SW480 (cell line): ENCODE measurements at places on chromosomes 13 and 19.

- DNase-seq, result no peak
Measured at GRCh38 chr13:54750521-54750920, 1721.9 kb downstream of the OLFM4 start.

- no peak for DNase-seq
Measured at GRCh38 chr13:33743438-33744368, 74.2 kb upstream of the RFC3 start.

- DNase-seq, result no peak
Measured at GRCh38 chr13:84126671-84127171, 244.4 kb upstream of the SLITRK1 start.

GRCh38 chr13:45196096-45196495 is 4.7 kb downstream of the KCTD4 start:
- DNase-seq, result no peak

- no peak for DNase-seq
Measured at GRCh38 chr19:55696301-55697068, 21.5 kb downstream of the EPN1 start.

- DNase-seq, result no peak
Measured at GRCh38 chr13:108226184-108226583, 8.0 kb downstream of the ABHD13 start.

DNA sequence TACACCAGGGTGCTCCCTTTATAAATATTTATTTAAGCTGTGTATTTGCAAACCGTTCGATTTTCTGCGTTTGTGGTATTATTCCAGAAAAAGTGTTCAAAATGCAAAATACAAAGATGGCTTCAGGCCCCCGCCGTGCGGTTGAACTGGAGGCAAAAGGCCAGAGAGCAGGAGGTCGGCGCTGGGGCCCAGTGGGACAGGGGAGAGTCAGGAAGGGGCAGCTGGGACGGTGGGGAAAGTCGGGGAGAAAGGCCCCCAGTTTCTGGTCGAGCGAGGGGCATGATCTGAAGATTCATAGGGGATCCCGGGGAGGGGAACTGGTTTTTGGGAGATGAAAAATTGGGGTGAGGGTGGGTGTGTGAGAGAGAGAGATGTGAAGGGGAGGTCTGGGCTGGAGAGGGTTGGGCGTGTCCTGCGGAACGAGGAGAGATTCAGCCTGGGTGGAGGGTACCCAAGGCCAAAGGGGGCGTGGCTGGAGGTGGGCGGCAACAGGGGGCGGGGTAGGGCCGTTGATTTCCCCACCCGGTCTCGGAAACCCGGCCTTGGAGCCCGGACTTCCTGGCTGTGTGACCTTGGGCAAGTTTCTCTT is 678 bp downstream of the ISOC2 start:
- peak; percentile 57 for DNase-seq

DNA sequence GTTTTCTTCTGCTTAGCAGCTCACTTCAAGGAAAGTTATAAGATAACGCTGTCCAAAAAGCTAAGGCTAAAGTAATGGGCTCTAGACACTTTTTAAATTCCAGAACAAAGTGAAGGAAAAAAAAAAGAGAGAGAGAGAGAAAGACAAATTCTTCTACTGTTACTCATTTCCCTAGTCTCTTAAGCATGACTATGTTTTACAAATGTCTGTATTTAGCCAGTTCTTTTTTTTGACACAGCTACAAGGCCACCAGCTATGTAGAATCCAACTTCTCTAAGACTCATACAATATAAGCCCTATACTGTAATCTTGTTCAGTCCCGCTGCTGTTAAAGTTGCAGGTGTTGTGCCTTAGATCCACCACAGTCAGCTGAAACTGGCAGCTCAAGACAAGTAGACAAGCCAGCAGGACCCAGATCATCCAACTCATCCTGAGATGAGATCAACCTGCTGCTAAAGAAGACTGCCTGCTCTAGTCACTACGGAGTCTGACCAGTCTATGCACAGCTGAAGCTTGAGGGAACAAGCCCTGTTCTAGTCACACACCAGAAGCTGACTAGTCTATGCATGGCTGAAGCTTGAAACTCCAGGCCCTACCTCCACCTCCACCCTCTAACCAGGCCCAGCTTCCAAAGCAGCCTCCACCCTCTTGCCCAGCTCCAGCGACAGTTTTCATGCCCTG is 10.3 kb upstream of the ZNF83 start:
- DNase-seq, result no peak

DNA sequence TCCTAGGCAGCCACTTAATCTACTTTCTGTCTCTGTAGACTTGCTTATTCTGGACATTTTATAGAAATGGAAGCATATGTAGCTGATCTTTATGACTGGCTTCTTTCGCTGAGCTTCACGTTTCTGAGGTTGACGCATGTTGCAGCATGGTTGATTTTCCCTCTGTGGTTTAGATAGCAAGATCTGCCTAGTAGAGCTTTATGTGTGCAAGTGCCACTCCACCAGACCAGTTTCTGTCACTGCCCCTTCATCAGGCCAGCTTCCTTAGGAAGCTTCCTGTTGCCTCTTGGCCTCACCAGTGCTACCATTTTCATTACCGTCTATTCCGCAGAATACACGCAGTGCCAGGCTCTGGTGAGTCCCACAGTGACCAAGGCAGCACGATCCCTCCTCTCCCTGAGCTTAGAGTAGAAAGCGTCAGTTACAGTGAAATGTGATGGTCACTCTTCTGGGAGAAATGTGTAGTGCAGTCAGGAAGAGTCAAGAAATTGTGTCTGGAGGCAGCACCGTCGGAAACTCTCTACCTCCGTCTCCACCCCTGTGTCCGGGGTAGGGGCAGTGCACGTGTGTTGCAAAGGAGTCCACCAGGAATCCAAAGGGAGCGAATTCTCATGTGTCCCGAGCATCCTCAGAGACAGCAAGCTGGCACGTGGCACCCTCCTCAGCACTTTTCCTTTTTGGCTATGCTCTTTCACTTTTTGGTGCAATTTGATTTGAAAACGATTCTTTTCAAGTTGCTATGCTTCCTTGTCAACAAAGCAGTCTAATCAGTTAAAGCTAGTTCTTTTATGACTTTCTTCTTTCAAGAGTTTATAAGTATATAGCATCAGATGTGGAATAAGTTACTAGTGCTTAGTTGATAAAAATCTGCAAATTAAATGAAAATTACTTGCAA is 45.4 kb upstream of the GPR183 start:
- DNase-seq, result no peak

DNA sequence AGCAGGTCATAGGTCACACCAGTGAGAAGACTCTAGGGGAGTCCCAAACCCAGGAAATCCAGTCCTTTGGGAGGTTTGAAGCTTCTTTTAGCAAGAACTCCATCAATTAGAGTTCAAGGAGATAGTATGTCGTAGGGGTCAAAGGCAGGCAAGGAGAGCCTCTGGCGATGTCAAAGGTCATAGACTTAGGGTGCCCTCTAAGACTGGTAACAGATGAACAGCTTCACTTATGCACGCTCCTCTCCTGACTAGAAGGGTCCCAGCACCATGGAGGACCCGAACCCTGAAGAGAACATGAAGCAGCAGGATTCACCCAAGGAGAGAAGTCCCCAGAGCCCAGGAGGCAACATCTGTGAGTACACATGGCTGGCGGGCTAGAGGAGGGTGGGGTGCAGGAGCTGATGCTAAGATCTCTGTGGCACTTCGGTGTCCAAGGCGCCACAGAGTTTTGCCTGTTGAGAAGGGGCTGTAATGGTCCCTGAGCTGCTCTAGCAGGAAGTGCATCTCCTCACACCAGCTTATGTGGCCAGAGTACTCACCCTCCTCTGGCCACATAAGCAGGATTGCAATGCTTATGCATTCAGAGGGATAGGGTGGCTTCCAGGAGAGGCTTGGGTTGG is 557 bp downstream of the ZNF576 start:
- DNase-seq, result no peak

- DNase-seq, result no peak
Measured at GRCh38 chr13:73519396-73520116, 460.8 kb downstream of the KLF5 start.

- DNase-seq, result no peak
Measured at GRCh38 chr19:409516-410242, 732 bp upstream of the C2CD4C start.

GRCh38 chr13:113528101-113528812 is 37.7 kb upstream of the DCUN1D2 start:
- DNase-seq, result no peak

DNA sequence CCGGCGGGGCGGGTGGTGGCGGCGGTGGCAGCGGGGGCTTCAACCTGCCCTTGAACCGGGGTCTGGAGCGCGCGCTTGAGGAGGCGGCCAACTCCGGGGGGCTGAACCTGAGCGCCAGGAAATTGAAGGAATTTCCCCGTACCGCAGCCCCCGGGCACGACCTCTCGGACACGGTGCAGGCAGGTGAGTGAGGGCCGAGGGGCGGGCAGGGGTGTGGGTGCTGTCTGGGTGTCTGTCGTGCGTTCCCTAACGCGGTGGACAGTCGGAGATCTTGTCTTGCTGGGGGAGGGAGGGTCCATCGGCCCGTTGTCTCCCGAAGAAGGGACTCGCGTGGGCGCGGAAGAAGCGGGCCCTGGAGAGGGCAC is 533 bp downstream of the LRCH1 start:
- DNase-seq, result no peak

- no peak for DNase-seq
Measured at GRCh38 chr13:97141097-97141496, 81.0 kb upstream of the MBNL2 start.

GRCh38 chr13:41541142-41541938 is 84.0 kb downstream of the RGCC start:
- no peak for DNase-seq

GRCh38 chr13:77430377-77430951 is 103.6 kb upstream of the MYCBP2 start:
- no peak for DNase-seq

- DNase-seq, result no peak
Measured at GRCh38 chr13:49279885-49280284, 32.2 kb downstream of the CDADC1 start.
